AG09309 (cell line): ENCODE measurements at places on chromosomes 16 and 17.
A peak's percentile ranks its signal among the peaks of the same experiment; 100 is the strongest.

- DNase-seq, result no peak
Measured at GRCh38 chr17:79335456-79335855, 260.8 kb downstream of the ENGASE start.

- DNase-seq, result no peak
Measured at GRCh38 chr16:31428279-31428597, at the start of gene COX6A2. TSS of gene COX6A2 (minus strand) at chr16:31428360. CDS start at chr16:31428325, 35 bp downstream.

GRCh38 chr16:67565470-67566100 lies 3.3 kb downstream of the CTCF start:
- DNase-seq, result no peak

GRCh38 chr16:56262148-56262547 lies 70.9 kb downstream of the GNAO1 start:
- no peak for DNase-seq

DNA sequence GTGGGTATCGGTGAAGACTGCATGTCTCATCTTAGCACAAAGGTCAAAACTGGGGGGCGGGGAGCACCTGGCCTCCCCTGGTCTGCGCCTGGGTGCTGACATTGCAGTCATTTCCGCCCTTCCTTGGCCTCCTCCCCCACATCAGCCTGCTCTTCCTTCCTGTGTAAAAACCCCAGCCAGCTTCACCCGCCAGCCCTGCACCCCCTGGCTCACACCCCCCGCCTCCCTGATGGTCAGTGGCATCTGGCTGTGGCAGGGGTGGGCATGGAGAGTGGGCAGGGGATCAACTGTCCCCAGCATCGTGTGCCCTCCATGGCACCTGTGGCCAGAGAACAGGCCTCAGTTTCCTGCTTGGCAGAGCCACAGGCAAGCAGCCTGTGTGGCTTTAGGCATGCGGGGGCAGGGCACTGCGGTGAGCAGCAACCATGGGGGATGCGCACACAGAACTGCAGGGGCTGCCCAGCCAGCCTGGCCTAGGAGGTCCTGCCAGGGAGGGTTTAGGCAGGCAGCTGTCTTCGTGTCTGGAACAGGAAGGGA lies 26.5 kb upstream of the LASP1NB start:
- DNase-seq, result no peak

GRCh38 chr16:89160977-89161701 lies 10.4 kb upstream of the CDH15 start:
- DNase-seq, result no peak

- no peak for DNase-seq
Measured at GRCh38 chr16:228151-228851, 948 bp downstream of the LUC7L start.

GRCh38 chr17:10968007-10968406 lies 130.1 kb upstream of the PIRT start:
- DNase-seq, result no peak

DNA sequence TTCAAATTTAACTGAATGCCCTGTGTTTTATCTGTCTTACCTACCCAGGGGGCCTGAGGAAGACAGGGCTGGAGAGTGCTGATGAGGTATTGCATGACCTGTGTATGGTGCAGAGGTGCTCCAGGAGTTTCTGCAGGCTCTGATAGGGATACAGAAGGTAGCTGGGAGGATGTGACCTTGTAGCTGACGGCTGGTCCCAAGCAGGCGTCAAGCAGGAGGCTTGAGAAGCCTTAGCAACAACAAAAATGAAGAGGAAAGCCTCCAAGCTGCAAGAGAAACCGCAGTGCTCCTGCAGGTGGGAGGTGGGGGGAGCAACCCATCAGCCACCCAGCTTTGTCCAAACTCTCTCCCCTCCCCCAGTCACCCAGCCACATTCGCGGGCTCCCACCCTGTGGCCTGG lies 40.4 kb downstream of the LAT start:
- DNase-seq, result no peak

GRCh38 chr16:55370762-55371482 lies 46.9 kb downstream of the IRX6 start:
- DNase-seq, result peak; percentile 14

- DNase-seq, result no peak
Measured at GRCh38 chr17:68522266-68522665, 10.0 kb downstream of the PRKAR1A start.

DNA sequence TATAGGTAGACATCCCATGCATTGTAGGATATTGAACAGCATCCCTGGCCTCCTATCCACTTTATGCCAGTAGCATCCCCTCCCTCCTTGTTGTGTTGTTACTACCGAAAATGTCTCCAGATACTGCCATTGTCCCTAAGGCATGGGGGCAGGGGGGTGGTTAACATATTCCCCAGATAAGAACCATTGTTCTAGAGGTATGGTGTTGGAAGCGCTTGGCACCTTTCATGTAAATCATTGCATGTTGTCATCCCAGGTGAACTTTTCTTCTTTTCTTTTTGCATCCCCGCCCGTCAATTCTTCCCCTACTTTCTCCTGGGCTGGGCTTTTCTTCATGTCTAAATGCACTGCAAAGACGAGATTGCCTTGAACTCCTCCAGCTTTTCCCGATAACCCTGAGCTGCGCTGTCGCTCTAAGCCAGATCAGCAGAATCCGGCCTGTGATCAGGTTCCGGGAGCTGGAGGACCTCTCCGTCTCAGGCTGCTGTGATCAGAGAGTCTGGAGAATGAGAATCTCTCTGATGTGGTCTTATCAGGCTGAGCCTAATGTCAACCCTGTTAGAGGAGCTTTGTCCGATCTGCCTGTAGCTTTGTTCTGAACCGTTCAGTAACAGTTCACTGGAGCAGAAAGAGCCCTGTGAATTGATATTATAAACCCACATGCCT lies 76.2 kb downstream of the RBFOX1 start:
- no peak for DNase-seq

GRCh38 chr16:48535369-48535787 lies 74.6 kb downstream of the N4BP1 start:
- no peak for DNase-seq

DNA sequence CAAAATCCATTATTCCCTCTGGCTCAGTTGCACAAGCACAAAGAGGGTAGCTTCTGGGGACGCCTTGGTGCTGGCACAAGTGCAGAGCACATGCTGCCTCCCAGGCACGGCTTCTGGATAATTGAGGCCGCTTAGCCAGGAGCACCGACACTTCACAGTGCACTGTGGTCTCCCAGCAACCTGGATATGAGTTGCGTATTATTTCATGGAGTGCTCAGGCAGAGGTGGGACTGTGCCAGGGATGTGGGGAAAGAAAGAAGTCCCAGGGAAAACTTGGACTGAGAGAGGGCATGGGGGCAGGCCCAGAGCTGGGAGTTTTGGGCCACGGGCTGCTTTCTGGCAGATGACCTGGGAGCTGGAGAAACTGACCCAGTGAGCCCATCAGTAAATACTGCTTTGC lies 37.5 kb downstream of the MPRIP start:
- no peak for DNase-seq

DNA sequence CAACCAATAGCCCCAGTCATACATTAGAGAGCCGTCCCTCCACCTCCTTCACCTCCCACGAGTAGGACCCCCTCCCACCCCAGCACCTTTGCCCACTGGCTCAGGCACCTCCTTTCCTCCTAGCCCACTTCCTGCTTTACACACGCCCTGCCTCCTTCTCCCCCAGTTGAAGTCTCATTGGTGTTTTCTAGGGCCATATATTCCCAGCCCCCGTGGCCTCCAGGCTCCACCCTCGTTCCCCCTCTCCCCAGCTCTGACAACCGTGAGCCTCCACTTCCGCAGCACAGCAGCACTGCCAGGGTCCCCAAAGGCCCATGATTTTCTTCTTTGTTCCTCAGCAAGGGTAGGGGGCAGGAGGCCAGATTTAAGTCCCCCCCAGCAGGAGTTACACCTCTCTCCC lies 340.3 kb upstream of the TNRC6C start:
- DNase-seq, result no peak

DNA sequence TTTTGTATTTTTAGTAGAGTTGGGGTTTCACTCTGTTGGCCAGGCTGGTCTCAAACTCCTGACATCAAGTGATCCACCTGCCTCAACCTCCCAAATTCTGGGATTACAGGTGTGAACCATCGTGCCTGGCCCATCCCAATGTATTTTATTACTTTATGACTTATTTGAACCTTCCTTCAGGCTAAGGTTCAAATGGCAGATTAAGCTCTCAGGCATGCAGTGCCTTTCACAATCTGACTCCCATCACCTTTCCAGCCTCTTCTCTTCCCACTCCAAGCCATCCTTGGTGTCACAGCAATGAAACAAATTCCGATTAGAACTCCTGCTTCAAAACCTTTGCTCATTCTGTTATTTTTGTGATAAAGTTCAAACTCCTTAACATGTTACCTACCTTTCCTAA lies 26.6 kb upstream of the YPEL2 start:
- DNase-seq, result no peak

GRCh38 chr16:46713634-46714033 lies 24.2 kb downstream of the ORC6 start:
- no peak for DNase-seq

- DNase-seq, result peak; percentile 61
Measured at GRCh38 chr16:68658341-68658973, 13.3 kb downstream of the CDH3 start.

GRCh38 chr17:32187271-32187670 lies 45.0 kb downstream of the RHOT1 start:
- no peak for DNase-seq

- DNase-seq, result no peak
Measured at GRCh38 chr16:31331141-31331764, 23.7 kb upstream of the ITGAX start.

GRCh38 chr16:1290860-1291575 lies 18.4 kb upstream of the UBE2I start:
- no peak for DNase-seq

DNA sequence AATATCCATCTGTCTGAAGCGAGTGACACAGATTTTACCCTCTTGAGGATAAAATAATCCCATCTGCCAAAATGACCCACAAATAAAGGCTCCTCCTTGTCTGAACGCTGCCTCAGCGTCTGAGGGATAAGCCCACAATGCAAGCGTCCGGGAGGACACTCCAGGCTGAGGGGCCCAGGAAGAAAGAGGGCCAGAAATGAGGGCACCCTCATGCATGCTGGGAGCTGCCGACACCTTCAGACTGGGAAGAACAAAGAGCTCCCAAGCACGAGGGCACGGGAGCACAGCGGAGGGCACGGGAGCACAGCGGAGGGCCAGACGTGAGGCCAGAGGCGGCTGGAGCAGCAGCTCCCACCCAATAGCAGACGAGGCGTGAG lies 126.9 kb downstream of the ZNF778 start:
- no peak for DNase-seq

- no peak for DNase-seq
Measured at GRCh38 chr16:87819282-87819681, 50.0 kb downstream of the SLC7A5 start.

GRCh38 chr17:81831957-81832607 lies 1.0 kb downstream of the MCRIP1 start:
- no peak for DNase-seq

DNA sequence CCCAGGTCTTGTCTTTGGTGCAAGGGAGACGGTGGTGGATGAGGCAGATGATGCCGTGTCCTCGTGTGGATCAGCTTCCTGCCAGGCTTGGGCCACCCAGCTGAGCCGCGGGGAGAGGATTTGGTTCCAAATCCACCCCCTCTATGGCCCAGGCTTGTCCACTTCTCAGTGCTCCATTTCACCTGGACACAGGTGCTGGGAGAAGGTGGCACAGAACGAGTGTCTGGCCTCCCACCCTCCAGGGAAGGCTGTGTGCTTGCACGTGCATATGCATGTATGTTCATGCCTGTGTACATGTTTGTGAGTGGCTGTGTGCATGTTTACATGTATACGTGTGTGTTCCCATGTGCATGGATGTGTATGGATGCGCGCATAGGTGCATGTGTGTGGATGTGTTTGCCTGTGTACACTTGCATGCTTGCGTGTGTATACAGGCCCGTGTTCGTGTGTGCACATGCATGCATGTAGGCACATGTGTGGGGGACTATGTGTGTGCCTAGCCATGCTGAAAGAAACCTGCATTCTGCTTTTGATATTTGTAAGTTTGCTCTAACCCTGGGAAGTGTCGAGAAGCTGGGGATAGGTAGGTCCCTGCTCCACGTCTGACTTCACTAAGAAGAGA lies 196.3 kb downstream of the IRF8 start:
- DNase-seq, result no peak

DNA sequence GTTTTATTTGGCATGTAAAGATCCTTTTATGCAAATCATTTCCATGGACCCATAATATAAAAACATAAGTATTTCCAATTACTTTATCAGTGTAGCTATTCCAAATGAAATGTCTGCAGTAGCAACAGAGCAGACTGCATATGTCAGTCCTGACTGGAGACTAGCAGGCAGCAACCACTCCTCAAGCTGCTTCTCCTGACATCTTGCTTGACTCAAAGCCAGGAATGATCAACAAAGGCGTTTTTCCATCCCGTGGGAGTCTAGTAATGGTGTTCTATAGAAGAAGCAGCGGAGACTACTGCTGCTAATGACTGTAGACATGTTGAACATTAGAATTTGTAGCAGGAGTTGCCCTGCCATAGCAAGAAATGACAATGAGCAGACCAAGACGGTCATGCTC lies 73.2 kb upstream of the AKTIP start:
- no peak for DNase-seq

DNA sequence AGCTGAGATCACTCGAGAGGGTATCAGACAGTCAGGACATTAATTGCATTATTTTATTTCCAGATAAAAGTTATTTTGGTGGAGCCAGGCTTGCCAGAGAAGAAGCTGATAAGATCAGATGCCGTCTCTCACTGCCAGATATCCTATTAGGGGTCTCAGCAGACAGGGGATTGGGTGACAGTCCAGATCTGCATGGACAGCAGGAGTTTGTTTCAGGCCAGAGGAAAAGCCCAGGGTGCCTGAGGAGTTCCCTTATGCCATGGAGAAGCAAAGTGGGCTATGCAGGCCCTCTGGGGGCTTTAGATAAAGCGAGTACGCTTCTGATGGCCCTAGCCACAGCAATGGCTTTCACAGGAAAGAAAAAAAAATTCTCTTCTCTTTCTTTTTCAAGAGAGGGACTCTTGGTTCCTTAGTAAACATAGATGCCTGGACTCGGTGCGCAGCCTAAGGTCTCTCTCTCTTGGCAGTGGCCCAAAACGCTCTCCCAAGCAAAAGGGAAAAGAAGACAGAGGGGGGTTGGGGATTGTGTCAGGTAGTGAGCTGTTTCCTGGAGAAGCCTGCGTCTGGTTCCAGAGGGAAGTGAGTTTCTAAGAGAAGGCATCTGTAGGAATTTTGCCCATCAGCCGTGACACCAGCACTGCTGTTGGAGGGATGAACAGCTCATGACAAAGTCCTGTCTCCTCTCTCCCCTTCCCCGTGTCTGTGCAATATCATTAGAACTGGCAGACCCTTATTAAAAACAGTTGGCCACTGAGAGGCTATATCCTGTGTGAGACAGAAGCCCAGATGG lies 166.3 kb upstream of the FOXF1 start:
- DNase-seq, result no peak
